ENCODE measurements at places on chromosomes 2 and 18.

- no peak for DNase-seq
These were observed 58.3 kb downstream of the DOCK10 start for GRCh38 chr2:224983712-224984554.

DNA sequence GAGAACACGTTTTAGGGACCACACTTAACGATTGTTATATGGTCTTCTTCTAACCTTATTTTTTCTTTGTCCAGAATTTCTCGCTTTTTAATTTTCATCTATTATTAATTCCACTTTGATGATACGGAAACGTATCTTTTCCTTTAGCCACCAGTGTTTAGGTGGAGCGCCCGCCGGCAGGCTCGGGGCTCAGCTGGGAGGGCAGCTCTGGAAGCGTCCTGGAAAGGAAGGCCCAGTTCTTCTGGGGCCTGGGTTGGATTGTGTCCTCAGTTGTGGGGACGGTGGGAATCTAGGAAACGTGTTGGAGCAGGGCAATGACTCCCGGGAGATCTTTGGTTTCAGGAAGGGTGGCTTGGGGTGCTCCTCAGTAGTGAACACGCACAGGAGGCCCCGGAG is 19.4 kb upstream of the SOX11 start:
- DNase-seq: no peak

DNA sequence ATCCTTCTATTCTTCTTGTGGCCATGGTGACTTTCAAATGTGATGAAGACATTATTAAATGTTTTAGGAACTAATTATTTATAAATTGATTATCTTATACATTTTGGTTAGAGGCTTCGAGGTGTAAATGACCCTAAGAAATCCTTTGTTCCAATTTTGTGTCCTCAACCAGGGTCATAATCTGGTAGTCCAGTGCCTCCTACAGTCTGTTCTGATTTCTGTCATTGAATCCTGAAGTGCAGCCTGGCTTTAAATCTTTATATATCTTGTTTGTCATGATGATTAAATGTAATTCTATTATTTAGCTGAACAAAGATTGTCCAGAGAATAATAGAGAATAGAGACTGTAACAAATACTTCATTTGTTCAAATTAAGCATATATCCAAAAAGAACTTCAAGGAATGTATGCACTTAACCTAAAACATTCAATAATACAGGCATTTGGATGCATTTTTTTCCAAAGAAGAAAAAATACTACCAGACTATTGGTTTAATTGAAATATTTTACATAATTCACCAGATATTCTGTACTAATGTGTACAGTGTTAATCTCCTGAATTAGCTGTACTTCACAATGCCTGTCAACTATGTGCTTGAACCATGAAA is 89.8 kb downstream of the PRPF40A start:
- DNase-seq: peak; percentile 26

DNA sequence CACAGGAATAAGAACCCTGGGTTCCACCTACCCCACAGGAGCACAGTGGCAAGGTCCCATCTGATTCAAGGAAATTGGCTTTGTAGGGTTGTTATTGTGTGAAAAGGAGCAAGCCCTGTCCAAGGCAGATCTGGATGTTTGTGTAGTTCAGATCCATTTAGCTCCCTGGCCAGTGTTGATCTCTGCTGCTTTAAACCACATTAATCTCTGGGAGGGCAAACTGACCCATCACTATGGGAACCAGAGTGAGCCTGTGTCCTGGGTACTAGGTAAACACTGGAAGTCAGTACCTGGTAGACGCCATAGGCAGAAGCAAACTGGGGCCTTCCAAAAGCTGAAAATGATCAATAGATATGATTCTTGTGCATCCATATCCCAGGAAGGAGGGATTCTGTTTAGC is 271.5 kb upstream of the EPAS1 start:
- DNase-seq: no peak

- DNase-seq: no peak
These were observed 9.7 kb upstream of the SERTAD2 start for GRCh38 chr2:64663402-64663801.

- DNase-seq: no peak
These were observed 205.5 kb upstream of the REV1 start for GRCh38 chr2:99695130-99695943.

- no peak for DNase-seq
These were observed 54.2 kb upstream of the CTDP1 start for GRCh38 chr18:79625195-79625923.

DNA sequence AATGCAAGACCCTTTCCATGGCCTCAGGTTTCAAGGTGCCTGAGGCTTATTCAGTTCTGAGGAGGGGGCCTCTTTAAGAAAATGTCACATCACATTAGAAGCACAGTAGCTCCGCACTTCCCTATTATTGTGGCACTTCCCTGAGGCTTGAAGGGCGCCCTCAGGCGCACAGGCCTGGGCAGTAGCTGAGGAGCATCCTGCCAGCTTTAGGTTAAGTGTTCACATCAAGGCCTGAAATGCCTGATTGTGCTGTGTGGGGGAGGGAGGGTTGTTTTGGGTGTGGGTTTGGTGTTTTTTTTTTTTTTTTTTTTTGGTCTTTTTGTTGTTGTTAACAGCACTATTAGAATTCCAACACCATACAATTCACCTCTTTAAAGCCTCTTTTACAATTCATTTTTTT is 107.9 kb downstream of the CABLES1 start:
- no peak for DNase-seq

DNA sequence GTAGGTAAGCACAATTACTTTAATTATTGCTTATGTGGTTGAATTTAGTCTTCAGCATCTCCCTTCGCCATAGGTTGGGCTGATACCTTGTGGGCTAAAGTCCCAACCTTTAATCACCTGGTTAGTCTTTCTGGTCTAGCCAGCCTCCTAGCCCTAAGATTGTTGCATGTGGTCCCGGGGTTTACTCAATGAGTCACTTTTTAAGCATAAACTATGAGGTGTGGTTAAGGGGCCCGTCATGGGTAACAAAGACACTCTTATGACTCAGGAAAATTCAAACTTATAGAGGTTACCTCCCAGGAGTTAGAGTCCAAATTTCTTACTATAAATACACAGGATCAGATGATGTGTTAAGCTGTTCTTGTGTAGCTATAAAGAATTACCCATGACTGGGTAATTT is 841.6 kb downstream of the TRIB2 start:
- DNase-seq: no peak

- no peak for DNase-seq
These were observed 100.2 kb downstream of the ARHGAP15 start for GRCh38 chr2:143229411-143229810.

DNA sequence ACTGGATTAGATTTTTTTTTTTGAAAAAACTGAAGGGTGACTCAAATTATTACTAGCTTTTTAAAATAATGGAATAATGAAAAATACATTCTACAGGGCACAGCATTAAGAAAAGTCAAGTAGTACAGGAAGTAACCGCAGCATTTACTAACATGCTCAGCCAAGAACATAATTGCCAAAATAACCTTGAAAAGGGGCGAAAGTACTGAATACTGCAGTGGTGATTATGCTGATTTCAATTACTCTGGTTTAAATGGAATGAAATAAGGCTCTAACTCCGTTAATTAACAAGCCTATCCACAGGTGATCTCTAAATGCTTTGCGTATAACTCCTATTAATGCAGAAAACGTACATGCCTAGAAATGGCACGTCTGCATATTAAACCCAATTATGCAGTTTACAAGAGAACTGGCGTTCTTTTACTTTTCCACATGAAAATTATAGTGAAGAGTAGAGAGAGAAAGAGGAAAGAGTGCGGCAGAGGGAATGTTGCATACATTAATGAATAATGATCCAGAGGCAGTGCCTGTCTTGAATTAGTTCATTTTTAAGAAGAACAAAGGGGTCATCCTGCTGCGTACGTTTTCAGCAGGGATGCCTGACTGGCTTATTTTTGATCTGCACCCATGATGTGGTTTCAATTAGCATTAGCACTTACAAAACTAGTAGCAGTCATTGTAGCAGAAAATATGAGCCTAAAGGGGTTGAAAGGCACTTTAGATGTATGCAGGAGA is 612.4 kb downstream of the NYAP2 start:
- no peak for DNase-seq

GRCh38 chr2:8525582-8526402 is 156.1 kb upstream of the ID2 start:
- no peak for DNase-seq

- no peak for DNase-seq
These were observed 165.8 kb downstream of the FBXO15 start for GRCh38 chr18:73981796-73982195.

- no peak for DNase-seq
These were observed 14.8 kb upstream of the INHBB start for GRCh38 chr2:120330946-120331822.

GRCh38 chr2:224957540-224958461 is 84.5 kb downstream of the DOCK10 start:
- no peak for DNase-seq

DNA sequence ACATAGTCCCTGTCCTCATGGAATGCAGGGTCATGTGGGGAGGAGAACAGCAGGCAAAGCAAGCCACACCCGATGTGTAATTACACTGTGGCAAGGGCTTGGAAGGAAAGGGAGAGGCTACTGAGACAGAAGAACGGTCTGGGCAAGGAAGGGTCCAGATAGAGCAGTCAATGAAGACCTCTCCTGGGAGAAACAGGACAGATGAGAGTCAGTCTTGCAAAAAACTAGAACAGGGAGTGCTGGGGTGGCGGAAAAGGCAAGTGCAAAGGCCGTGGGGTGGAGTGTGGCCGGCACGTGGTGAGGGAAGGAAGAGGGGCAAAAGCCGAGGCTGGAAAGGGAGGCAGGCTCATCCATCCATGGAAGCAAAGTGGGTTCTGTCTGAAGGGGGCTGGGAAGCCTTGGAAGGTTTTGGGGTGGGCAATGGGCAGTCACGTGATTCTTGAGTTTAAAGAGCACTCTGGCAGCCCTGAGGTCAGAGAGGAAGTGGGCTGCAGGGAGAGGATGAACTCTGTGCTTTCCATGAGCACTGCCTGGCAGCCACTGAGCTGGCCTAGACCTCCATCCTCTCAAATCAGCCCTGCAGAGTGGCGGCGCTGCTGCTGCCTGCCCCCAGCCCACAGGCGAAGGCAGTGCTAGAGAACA is 182.2 kb downstream of the INHBB start:
- DNase-seq: no peak

- no peak for DNase-seq
These were observed 43.9 kb downstream of the KDM3A start for GRCh38 chr2:86485103-86485502.

- DNase-seq: no peak
These were observed 41.8 kb downstream of the PTCD3 start for GRCh38 chr2:86147793-86148192.

DNA sequence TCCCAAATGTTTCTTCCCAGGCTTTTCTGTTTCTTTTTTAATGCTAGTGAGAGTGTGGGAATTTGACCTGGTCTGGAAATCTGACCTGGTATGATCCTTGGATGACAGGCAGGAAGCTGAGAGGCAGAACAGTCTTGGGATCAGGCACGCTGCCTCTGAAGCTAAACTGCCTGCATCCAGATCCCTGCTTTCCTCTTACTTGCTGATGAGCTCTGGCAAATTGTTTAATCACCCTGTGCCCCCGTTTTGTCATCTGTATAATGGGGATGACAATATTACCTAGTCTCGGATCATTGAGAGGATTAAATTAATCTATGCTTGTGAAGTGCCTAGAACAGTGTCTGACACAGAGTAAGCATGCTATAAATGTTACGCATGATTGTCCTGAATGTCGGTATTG is 3.3 kb downstream of the KLHL23 start:
- no peak for DNase-seq

GRCh38 chr18:28846958-28847357 is 670.0 kb upstream of the CDH2 start:
- DNase-seq: peak; percentile 74

- no peak for DNase-seq
These were observed 2.3 kb downstream of the DCAF17 start for GRCh38 chr2:171436307-171436706.

DNA sequence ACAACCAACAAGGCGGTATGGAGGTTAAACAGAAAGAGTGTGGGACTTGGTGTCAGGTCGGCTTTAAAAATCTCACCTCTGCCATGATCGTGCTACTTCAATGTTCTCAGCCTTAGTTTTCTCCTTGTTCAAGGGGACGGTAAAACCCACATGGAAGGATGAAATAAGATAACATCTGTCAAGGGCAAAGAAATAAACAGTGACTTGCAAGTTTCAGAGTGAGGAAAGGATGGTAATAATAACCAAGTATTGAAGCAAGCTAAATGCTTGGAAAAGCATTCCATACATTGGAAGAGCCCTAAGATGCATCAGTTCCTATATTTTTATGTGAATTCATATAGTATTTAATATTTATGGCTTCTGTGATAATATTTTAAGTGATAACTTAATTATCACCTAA is 29.8 kb upstream of the LMAN1 start:
- DNase-seq: peak; percentile 28

DNA sequence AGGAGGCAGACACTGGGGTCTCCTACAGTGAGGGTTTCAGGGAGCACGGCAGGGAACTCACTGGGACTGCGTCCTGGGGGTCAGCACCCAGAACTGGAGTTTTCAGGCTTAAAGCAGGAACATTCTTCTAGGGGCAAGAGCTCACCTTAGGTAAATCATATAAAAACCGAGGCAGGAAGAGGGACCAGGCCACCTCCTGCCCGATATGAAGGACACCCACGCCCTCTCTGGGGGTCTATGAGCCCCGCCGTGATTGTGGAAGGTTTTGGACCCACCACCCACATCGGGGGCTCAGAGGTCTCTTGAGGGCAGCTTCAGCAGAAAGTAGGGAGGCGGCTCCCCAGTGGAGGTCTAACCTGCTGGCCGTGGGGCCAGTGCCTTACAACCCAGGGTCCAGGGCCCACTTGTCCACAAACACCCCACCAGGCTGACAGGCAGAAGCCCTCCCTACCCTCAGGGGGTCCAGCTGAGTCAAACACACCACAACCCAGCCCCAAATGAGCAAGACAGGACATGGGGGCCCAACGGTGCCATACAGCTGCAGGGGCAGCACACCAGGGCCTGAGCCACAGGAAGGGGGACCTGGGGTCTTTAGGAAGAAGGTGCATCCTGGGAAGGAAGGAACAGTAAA is 25.3 kb downstream of the CROCC2 start:
- DNase-seq: no peak

GRCh38 chr18:9946831-9947230 is 33.0 kb downstream of the VAPA start:
- no peak for DNase-seq

DNA sequence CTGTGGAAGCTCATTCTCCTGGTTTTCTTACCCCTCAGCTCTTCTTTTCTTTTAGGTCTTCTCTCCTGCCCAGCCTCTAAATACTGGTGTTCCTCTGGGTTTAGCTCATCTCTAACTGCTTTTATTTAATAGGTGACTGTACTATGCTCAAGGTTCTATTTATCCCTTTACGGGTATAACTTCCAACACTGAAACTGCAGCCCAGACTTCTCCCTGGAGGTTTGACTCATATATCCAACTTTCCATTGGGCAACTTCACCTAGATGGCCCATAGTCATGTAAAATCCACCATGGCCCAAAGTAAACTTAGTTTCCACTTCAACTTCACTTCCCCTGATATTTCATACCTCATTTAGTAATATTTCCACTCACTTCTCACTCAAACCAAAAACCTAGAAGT is 273.1 kb downstream of the PLCL1 start:
- DNase-seq: no peak

GRCh38 chr2:27422958-27423357 is 5.5 kb upstream of the NRBP1 start:
- DNase-seq: no peak

GRCh38 chr2:27667446-27667845 is 3.8 kb downstream of the SLC4A1AP start:
- no peak for DNase-seq

- no peak for DNase-seq
These were observed 68.7 kb downstream of the FSIP2 start for GRCh38 chr2:185807351-185807750.

All from NCI-H524 (cell line).